Forelimb muscle (tissue), 1 donor: ENCODE measurements at places on chromosomes 6 and 20. TPM values are rescaled to one million over a fixed set of nuclear protein-coding genes. Genes with fewer than 3 reads are reported as not detected.

The C6orf132 gene
- 0.29 TPM for polyA plus RNA-seq

The MYO6 gene
- polyA plus RNA-seq, result 5.8 TPM

The CCN6 gene
- 0.15 TPM for polyA plus RNA-seq

The CLVS2 gene
- 0.34 TPM for polyA plus RNA-seq

The MYB gene
- 0.77 TPM for polyA plus RNA-seq

The PERP gene
- 0.33 TPM for polyA plus RNA-seq

The CD24 gene
- 10.1 TPM for polyA plus RNA-seq

The CPXM1 gene
- polyA plus RNA-seq, result 31.6 TPM

The ADAT2 gene
- 10.5 TPM for polyA plus RNA-seq

The IRAK1BP1 gene
- 3.6 TPM for polyA plus RNA-seq

The ID4 gene
- polyA plus RNA-seq, result 3.4 TPM

The SLC17A2 gene
- polyA plus RNA-seq, result not detected

The ARFGEF3 gene
- 1.7 TPM for polyA plus RNA-seq

- DNase-seq, result no peak
Measured at GRCh38 chr20:56433880-56434255, 21.8 kb downstream of the CASS4 start.

GRCh38 chr6:119952696-119953095 lies 603.1 kb upstream of the MAN1A1 start:
- no peak for DNase-seq

DNA sequence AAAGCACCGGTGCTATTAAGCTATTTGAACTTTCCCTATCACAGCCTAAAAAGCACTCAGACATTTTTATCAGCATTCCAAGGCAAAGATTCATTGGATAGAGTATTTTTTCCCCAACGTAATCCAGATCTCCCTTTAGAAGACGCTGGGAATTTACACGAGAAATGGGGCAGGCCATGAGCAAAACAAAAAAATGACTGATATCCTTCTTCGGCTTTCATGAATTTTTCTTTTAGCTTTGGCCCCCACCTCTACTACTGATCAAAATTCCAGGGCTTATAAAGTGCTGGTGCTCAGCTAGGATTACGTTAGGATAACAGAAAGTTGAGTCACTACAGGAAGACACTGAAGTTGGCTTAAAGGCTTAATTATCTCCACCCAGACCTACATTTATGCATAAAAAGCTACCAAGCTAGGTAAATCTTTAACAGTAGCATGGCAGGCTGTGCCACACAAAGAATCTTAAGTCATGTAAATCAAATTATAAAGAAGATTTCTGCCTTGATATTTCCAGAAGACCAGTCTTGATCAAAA lies 418.5 kb upstream of the BTBD3 start:
- DNase-seq, result no peak

DNA sequence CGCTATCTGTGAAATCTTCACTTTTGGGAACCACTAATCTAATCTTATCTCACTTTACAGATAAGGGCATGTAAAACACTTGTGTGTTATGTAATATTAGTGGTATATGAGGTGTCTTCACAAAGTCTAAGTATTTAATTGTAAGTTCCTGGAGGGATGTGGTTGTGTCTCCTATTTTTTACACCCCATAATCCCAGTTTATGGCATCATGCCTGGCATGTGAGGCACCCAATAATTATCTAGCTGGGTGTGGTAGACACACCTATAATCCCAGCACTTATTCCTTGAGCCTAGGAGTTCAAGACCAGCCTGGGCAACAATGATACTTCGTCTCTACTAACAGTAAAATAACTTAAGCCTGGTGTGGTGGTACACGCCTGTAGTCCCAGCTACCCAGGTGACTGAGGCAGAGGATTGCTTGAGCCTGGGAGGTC lies 16.5 kb upstream of the TBCC start:
- no peak for DNase-seq

DNA sequence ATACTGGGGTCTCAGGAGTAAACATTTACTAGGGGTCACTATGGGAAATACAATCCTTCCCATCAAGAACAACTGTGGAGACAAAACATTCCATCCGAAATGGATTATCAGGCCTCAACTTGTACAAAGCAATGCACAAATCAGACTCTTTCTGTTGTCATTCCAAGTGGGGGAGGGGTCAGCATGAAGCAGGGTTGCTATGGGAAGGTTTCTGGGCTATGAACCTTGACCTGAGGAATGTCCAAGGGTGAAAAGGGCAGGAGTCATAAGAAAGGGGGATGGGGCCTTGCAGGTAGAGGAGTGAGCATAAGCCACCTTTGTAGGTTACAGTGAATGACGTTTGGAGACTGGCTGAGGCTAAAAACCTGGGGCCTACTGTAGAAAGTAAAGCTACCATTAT lies 3.1 kb downstream of the METTL24 start:
- DNase-seq, result no peak

GRCh38 chr6:30074331-30075093 lies 1.1 kb downstream of the RNF39 start:
- DNase-seq, result no peak

DNA sequence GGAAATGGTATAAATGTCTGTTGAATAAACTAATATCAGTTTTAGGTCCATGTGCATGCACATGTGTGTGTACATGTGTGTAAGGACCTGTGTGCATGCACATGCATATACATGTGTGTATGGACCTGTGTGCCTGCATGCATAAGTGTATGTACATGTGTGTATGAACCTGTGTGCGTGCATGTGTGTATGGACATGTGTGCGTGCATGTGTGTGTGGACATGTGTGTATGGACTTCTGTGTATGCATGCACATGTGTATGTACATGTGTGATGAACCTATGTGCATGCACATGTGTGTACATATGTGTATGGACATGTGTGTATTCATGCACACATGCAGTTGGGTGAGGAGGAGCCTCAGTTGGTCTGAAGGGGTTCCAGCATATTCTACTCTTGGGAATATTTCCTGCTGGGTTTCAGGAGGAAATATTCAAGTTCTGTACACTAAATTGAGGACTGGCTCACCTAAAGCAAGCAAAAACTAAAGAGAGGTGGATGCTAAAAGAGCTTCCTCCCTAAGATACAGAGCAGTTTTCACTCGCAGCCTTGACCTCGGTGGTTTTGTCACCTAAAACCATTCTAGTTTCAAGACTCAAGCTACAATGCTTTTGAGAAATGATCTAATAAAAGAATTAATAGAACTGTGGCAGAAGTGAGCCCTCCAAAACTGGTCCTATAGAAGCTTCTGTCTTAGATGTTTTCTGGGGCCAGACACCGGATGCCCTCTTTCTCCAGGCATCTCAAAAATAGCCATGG lies 742.8 kb downstream of the MAFB start:
- no peak for DNase-seq

GRCh38 chr6:112851146-112851545 lies 504.0 kb downstream of the RFPL4B start:
- DNase-seq, result no peak

- DNase-seq, result no peak
Measured at GRCh38 chr20:8903655-8904605, 165.0 kb upstream of the PLCB4 start.

DNA sequence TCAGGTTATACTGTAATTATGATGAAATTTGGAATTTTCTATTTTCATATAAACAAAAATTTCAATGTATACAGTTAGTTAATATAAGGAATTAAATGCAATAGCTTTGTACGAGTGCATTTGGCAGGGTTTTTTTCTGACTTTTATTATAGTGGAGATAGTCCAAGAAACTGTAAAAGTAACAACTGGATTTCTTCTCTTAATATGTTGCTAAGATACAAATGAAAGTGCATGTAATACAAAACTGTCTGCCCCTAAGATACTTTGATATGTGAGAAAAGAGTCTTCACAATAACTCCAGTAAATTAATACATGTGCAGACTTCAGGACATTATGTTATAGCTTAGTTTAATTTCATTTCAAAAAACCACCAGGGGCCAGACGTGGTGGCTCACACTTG lies 721.4 kb downstream of the CBLN4 start:
- no peak for DNase-seq

- DNase-seq, result no peak
Measured at GRCh38 chr6:34970488-34970887, 81.4 kb downstream of the ANKS1A start.

- no peak for DNase-seq
Measured at GRCh38 chr6:3398165-3398562, 58.7 kb downstream of the SLC22A23 start.

DNA sequence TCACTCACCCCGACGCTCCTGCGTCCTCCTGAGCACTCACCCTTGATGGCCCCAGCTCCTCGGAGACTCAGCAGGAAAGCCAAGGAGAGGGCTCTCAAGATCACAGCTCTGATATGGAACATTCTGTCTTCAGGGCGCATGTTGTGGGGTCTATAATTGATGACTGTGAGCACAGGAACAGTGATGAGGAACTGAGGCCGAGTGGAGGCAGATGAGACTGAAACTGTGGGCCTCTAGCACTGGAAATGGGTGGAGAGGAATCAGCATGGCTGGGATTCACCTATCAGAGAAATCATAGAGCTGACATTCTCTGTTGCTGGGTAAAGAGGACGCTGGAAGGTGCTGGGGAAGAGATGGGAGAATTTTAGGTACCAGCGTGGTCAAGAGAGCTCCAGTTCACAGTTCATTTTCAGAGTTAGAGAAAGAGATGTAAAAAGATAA lies at the start of gene HLA-DPA1:
HLA-DPA1 (minus strand) TSS at position 219 of the 441 bp plus-strand sequence.
- DNase-seq, result no peak

DNA sequence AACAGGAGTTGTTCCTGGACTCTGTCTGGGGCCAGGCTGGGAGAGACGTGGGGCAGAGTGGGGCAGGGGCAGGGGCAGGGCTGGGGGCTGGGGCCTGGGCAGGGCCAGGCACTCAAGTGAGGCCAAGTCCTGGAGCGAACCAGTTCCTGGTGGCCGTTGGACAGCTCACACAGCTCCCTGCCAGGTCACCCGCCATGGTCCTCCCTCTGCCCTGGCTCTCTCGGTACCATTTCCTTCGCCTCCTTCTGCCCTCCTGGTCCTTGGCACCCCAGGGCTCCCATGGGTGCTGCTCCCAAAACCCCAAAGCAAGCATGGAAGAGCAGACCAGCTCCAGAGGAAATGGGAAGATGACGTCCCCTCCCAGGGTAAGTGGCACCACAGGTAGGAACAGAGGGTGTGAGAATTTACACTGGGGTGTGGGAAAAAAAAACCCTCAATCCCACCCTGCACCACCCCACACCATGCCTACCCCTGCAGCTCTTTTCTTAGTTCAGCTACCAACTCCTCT lies at the start of gene MCCD1:
MCCD1 (plus strand) TSS at position 142 of the 508 bp plus-strand sequence; CDS start at position 195, 53 bp downstream.
- no peak for DNase-seq

GRCh38 chr6:53035549-53036213 lies 29.5 kb upstream of the FBXO9 start:
- no peak for DNase-seq

DNA sequence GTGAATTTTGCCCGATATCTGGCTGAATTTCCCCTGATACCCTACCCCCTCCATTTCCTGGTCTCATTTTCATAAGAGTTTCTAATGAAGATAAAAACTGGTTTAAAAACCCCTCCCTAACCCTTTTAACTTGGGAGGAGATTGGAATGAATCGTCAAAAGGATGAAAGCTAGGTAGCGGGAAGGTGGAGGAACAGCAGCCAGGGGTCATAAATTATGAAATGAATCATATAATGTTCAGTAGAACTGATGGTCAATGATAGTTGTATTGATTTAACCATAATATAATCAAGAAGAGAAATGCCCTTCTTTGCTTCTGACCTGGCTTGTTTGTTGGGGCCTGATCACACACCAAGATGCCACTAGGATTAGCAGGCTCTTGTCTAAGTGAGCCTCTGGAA lies 38.5 kb upstream of the SGK1 start:
- DNase-seq, result no peak

- DNase-seq, result peak; percentile 78
Measured at GRCh38 chr6:150667977-150668716, 68.5 kb downstream of the PLEKHG1 start.

- peak; percentile 67 for DNase-seq
Measured at GRCh38 chr6:81894306-81894705, 141.8 kb upstream of the TENT5A start.

- no peak for DNase-seq
Measured at GRCh38 chr6:140370976-140371870, 996.8 kb upstream of the CITED2 start.

DNA sequence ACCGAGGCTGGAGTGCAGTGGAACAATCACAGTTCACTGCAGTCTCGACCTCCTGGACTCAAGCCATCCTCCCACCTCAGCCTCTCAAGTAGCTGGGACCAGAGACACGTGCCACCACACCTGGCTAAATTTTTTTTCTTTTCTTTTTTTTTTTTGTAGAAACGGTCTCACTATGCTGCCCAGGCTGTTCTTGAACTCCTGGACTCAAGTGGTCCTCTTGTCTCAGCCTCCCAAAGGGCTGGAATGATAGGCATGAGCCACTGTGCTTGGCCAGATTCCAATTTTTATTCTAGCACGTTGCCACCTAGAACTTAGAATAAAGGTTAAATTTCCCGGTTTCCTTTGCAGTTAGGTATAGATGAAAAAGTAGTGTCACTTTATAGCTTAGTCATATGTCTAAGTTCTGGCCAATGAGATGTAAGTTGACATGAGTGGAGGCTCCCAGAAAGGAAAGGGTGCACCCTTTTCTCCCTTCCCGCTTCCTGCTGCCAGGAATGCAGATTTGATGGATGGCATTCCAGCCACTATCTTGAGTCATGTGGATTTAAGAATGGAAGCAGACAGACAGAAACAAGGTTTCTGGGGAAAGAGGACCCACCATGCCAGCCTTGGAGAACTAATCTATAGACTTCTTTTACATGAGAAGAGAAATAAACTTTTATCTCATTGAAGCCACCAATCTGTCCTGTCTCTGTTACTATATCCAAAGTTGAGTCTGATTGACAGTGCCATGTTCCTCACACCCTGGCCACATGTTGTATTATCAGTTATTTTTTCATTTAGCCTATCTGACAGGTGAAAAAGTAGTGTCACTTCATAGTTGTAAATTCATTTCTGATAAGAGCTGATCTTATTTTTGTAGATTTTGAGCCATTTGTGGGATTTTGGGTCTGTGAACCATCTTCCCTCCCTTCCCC lies 60.6 kb upstream of the NCOA3 start:
- no peak for DNase-seq

DNA sequence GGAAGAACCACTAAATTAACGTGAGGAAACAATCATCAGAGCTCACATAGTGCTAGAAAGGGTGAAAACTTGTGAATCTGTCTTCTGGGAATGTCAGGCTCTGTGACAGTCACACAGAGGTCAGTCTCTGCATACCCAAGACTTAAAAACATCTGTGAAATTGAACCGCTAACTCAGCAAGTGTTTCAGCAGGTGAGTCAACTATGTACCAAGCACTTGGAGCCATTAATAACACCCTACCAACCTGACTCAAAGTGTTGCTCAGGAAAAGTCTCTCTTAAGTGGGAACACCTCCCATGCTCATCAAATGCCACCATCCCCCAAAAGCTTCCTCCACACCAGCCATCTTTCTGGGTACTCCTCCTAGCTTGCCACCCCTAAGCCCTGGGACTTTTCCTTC lies 92.3 kb upstream of the CARMIL1 start:
- no peak for DNase-seq

GRCh38 chr6:35497571-35498421 lies 917 bp upstream of the TEAD3 start:
- no peak for DNase-seq

GRCh38 chr6:39841923-39842322 lies 49.7 kb downstream of the DAAM2 start:
- DNase-seq, result no peak

- no peak for DNase-seq
Measured at GRCh38 chr6:54619102-54619501, 227.5 kb upstream of the FAM83B start.
